ENCODE measurements at places on chromosomes 16 and 17. TPM values are rescaled to one million over a fixed set of nuclear protein-coding genes. Genes with fewer than 3 reads are reported as not detected.

GRCh38 chr17:60333628-60334031 is 58.3 kb downstream of the USP32 start:
- H3K27me3 ChIP-seq, result no peaks in the 10 kb centered on the region
- peaks cover 3% of the 10 kb centered on the region for H3K4me1 ChIP-seq
- H3K4me3 ChIP-seq, result no peak overlapping the region
- H3K27ac ChIP-seq, result no peak overlapping the region

DNA sequence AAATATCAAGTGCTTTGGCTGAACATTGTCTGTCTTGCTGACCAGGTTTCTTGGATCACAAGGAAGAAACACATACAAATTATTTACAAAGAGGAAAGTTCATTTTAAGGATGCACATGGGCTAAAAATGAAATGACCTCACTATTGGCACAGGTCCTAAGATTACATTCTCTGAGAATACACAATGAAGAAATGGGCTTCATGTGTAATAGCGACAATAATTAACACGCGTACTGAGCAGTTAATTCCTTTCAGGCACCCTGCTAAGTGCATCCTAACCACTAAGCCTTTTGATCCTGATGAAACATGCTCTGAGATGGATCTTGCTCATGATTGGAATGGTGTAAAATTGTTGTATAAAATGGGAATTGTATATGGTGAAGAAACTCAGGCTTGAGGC is 429.0 kb downstream of the HS3ST4 start:
- no peak overlapping the region for H3K4me3 ChIP-seq
- H3K27ac ChIP-seq, result no peak overlapping the region
- no peaks in the 10 kb centered on the region for H3K27me3 ChIP-seq
- H3K36me3 ChIP-seq, result no peaks in the 10 kb centered on the region

- H3K27ac ChIP-seq, result no peak overlapping the region
- no peaks in the 10 kb centered on the region for H3K4me1 ChIP-seq
- no peaks in the 10 kb centered on the region for H3K36me3 ChIP-seq
- H3K4me3 ChIP-seq, result no peak overlapping the region
- peaks cover 6% of the 10 kb centered on the region for H3K27me3 ChIP-seq
Measured at GRCh38 chr17:8311131-8311790, 1.2 kb downstream of the ARHGEF15 start.

The CSH2 gene
- not detected for total RNA-seq

DNA sequence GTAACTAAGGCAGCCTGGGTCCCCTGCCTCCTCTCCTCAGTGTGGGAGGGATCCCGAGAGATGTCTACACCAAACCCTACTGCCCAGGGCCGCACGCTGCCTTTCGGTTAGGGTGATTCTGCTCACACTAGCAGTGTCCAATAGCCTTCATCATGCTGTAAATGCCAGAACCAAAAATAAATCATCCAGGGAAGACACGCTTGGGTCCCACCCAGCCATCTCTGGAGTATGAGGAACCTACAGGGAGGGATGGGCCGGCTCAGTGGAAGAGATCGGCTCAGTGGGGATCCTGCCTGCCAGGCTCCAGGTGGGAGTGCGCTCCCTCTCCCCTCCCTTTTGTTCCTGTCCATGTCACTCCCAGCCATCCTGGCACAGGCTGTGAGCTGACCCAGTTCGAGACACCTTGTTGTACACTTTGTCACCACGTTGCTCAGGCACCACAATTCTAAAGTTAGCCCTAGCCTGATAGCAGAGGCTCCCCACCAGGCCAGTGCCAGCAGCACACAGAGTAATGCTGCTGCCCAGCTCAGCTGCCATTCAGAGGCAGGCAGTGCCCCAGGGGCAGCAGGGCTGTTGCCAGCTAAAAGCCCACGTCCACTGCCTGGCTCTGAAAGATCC is 24.5 kb downstream of the PEMT start:
- H3K4me1 ChIP-seq, result no peaks in the 10 kb centered on the region
- no peak overlapping the region for H3K4me3 ChIP-seq
- H3K27me3 ChIP-seq, result no peaks in the 10 kb centered on the region
- no peak for DNase-seq
- no peak overlapping the region for H3K27ac ChIP-seq

The TTYH2 gene
- total RNA-seq, result 11.2 TPM

DNA sequence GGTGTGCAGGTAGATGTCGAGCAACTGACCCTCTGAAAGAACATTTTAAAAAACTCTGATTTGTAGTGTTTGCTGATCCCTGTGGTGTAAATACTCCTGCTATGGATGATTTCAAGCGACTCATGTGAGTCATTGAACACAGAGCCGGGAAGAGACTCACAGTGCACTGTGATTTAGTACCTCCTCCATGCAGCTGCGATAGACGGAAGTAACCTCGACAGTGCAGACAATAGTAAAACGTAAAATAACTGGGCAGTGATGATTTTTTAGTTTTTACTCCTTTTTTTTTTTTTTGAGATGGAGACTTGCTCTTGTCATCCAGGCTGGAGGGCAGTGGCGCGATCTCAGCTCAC is 8.7 kb downstream of the TBX21 start:
- H3K27me3 ChIP-seq, result no peaks in the 10 kb centered on the region
- H3K4me1 ChIP-seq, result peaks cover 50% of the 10 kb centered on the region
- no peak for DNase-seq
- peak overlapping the region; percentile 32 for H3K27ac ChIP-seq

The AURKB gene
- total RNA-seq, result 128 TPM

- H3K4me3 ChIP-seq, result no peak overlapping the region
- peaks cover 16% of the 10 kb centered on the region for H3K36me3 ChIP-seq
- H3K27ac ChIP-seq, result no peak overlapping the region
- no peaks in the 10 kb centered on the region for H3K27me3 ChIP-seq
- DNase-seq, result no peak
Measured at GRCh38 chr16:50310308-50311133, 44.2 kb downstream of the ADCY7 start.

GRCh38 chr17:60506312-60506711 is 19.7 kb downstream of the APPBP2 start:
- H3K4me3 ChIP-seq, result no peak overlapping the region
- no peak overlapping the region for H3K27ac ChIP-seq
- H3K36me3 ChIP-seq, result peaks cover 10% of the 10 kb centered on the region
- DNase-seq, result no peak
- no peaks in the 10 kb centered on the region for H3K27me3 ChIP-seq

The ARL5C gene
- not detected for total RNA-seq

DNA sequence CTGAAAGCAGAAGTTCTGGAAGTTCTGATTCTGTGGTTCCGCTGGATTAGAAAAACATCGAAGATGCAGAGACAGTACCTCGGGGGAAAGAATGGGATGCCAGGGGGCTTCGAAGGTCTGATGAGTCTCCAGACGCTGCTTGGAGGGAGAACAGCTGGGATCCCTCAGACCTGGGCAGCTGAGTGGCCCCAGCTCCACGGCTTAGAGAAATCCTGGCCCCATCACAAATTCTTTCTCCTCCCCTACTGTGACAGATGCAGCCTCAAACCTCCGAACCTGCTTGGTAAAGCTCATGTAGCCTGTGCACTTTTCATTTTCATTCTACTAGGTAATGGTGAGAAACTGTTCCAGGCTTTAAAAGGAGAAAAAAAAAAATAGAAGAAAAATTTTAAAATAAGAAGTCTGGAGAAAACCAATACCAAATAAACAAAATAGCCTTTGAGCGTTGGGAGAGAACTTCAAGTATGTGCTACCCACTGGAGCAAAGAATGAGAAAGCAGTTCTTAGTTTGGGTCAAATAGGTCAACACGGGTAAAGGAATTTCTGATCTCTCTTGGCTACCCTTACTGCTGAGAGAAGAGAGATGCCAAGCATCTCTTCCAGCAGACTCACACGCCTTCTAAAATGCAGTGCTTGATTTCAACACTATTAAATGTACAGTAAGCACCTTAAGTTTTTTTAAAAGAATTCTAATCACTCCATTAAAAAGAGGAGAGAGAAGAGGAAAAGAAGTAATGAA is 19.9 kb downstream of the MAF start:
- DNase-seq, result no peak
- H3K36me3 ChIP-seq, result no peaks in the 10 kb centered on the region
- no peak overlapping the region for H3K27ac ChIP-seq

The HAS3 gene
- 1.2 TPM for total RNA-seq

GRCh38 chr17:41063449-41063848 is 2.2 kb downstream of the KRTAP2-4 start:
- no peaks in the 10 kb centered on the region for H3K36me3 ChIP-seq
- no peak for DNase-seq
- peaks cover 24% of the 10 kb centered on the region for H3K27me3 ChIP-seq

The SKAP1 gene
- total RNA-seq, result 96.0 TPM

DNA sequence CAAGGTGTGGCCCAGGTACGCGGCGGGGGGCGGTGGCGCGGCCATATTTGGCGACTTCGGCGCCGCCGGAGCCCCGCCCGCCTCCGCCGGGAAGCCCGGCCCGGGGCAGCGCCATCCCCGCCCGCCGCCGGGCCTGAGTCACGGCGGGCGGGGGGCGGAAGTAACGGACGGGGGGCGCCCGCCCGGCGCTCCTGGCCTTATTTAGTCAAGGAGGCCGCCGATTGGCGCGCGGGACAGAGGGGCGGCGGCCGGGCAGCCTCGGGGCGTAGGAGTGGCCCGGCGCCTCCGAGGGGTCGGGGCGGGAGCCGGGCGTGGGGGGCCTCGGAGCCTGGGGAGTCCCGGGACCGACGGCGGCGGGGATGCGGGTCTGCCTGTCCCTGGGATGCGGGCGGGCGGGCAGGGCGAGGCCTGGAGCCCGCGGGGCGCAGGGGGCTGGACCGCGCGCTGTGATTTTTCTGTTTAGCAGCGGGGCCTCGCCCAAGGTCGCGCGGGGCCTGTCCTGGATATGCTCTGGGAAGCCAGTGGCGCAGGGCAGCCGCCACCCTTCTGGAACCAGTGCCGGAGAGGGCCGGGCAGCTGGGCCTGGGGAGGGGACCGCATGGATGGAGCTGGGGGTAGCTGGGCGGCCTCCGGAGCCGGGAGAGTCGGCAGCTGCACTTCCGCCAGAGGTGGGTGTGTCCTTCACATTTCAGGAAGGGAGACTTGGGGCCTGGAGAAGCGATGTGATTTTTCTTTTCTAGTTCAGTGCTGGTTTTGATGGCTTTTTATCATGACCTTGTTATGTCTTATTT is 2.3 kb upstream of the ACTG1 start:
- peaks cover 24% of the 10 kb centered on the region for H3K36me3 ChIP-seq
- peaks cover 18% of the 10 kb centered on the region for H3K4me1 ChIP-seq
- DNase-seq, result peak; percentile 86

- H3K27me3 ChIP-seq, result no peaks in the 10 kb centered on the region
- no peak for DNase-seq
- H3K4me3 ChIP-seq, result peak overlapping the region; percentile 82
- H3K36me3 ChIP-seq, result peaks cover 8% of the 10 kb centered on the region
Measured at GRCh38 chr16:4694642-4695451, 1.5 kb downstream of the NUDT16L1 start.

The USP43 gene
- 0.48 TPM for total RNA-seq

GRCh38 chr17:37465069-37465616 is 24.5 kb upstream of the DUSP14 start:
- H3K4me1 ChIP-seq, result peaks cover 11% of the 10 kb centered on the region
- DNase-seq, result no peak
- H3K27me3 ChIP-seq, result no peaks in the 10 kb centered on the region
- peaks cover 23% of the 10 kb centered on the region for H3K36me3 ChIP-seq

- H3K36me3 ChIP-seq, result peaks cover 2% of the 10 kb centered on the region
- H3K4me1 ChIP-seq, result peaks cover 1% of the 10 kb centered on the region
- DNase-seq, result no peak
- H3K27me3 ChIP-seq, result no peaks in the 10 kb centered on the region
- H3K4me3 ChIP-seq, result no peak overlapping the region
- no peak overlapping the region for H3K27ac ChIP-seq
Measured at GRCh38 chr17:55158439-55158838, 106.3 kb upstream of the HLF start.

- no peak overlapping the region for H3K4me3 ChIP-seq
- H3K27ac ChIP-seq, result no peak overlapping the region
- no peak for DNase-seq
- no peaks in the 10 kb centered on the region for H3K4me1 ChIP-seq
Measured at GRCh38 chr16:76932541-76933211, 258.3 kb upstream of the MON1B start.

GRCh38 chr17:71057938-71058337 is 888.6 kb downstream of the KCNJ2 start:
- no peaks in the 10 kb centered on the region for H3K4me1 ChIP-seq
- H3K36me3 ChIP-seq, result no peaks in the 10 kb centered on the region
- no peak for DNase-seq
- H3K27ac ChIP-seq, result no peak overlapping the region

DNA sequence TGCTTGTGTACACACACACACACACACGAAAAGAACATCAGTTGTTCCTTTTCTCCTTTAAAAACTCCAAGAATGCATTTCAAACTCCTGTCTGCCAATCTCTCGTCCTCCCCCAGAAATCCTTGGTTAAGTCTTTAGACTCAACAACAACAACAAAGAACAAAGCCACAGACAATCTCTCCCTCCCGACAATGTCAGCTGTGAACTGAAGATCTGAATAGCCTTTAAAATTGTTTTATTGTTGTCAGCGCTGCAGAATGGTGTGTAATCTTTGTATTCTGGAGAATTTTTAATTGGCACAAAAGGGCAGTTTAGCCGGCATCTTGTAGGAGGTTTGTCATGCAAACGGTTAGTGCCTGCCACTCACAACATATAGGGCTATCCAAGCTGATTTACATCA is 219.5 kb downstream of the MSI2 start:
- no peak overlapping the region for H3K27ac ChIP-seq
- peaks cover 6% of the 10 kb centered on the region for H3K36me3 ChIP-seq
- H3K27me3 ChIP-seq, result no peaks in the 10 kb centered on the region
- DNase-seq, result no peak
- peaks cover 19% of the 10 kb centered on the region for H3K4me1 ChIP-seq

The KRTAP2-1 gene
- total RNA-seq, result not detected

The KRT222 gene
- not detected for total RNA-seq

The AOC3 gene
- total RNA-seq, result 0.86 TPM

GRCh38 chr17:752002-752619 is at the start of gene GEMIN4:
TSS of gene GEMIN4 (minus strand) at chr17:752264. CDS start at chr17:752142, 122 bp downstream.
- peak within 1 kb of the TSS; percentile 97 for H3K27ac ChIP-seq
- DNase-seq, result peak; percentile 100
- peaks cover 29% of the 10 kb centered on the region for H3K36me3 ChIP-seq
- no peaks in the 10 kb centered on the region for H3K27me3 ChIP-seq

The KRTAP1-5 gene
- not detected for total RNA-seq

All from activated naive CD8-positive, alpha-beta T cell treated with anti-CD3 and anti-CD28 coated beads, Interleukin-2, amount 10 ng/mL, durations not matched to agents 7 days and 5 days (primary cell).